ENCODE measurements at places on chromosomes 16 and 17.

DNA sequence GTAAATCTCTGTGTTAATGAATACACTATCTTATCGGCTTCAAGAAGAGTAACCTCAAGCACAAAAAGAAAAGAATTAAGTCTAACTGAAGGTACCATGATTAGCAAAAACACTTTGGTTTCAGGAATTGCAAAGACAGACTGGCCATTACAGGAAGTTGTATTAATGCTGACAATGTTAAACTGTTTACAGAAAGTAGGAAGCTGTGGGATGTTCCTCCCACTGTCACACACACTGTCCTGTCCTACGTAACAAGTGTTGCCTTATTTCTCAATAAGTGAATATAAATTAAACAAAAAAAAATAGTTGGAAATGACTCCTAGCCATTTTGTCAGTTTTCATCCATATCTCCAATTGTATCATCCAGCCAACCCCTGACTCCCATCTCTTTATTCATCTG, 8.6 kb downstream of the GNA13 start:
- no peak for DNase-seq

DNA sequence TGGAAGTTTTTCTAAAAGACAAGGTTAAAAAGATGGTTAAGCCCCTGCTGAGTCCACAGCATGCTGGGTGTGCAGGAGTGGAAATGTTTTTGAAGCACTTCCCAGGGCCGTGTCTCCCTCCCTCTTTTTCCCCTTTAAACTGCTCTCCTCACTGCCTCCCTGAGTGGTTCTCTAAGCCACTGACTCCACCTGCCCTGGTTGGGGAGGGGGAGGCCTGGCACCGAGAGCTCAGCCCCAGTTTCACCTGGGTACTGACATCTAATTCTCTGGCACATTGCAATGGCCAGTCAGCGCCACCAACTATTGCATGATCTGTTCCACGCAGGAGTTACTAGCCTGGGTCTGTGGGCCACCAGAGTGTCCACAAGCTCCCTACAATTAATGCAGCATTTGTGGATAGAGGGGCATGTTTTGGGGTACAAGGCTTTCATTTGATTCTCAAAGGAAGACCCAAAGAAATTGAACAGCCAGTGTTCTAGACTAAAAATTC, 22.7 kb downstream of the MPP3 start:
- DNase-seq = no peak

- DNase-seq = no peak
Observed at GRCh38 chr17:33980193-33980592, 274.9 kb upstream of the CCL2 start.

- no peak for DNase-seq
Observed at GRCh38 chr17:79627184-79627765, 16.4 kb upstream of the RBFOX3 start.

DNA sequence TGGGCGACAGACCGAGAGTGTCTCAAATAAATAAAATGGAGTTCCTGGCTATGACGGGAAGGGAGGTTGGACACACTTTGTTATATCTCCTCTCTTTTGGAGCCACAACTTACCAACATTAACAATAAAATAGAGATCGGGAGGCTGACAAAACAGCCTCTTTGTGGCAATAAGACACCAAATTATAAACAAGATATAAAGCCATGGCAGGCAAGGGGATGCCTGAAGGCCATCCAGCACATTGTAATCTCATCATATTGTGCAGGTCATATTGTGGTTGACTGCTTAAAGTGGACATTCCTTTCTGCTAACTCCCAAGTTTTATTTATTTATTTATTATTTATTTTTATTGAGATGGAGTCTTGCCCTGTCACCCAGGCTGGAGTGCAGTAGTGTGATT, 59.9 kb upstream of the MGAT5B start:
- no peak for DNase-seq
